Thymus (tissue), 14 donors: ENCODE measurements at places on chromosomes 5 and 9. TPM values are rescaled to one million over a fixed set of nuclear protein-coding genes. Genes with fewer than 3 reads are reported as not detected.

- DNase-seq, result no peak
Observed at GRCh38 chr5:121144764-121145163, 680.7 kb downstream of the PRR16 start.

DNA sequence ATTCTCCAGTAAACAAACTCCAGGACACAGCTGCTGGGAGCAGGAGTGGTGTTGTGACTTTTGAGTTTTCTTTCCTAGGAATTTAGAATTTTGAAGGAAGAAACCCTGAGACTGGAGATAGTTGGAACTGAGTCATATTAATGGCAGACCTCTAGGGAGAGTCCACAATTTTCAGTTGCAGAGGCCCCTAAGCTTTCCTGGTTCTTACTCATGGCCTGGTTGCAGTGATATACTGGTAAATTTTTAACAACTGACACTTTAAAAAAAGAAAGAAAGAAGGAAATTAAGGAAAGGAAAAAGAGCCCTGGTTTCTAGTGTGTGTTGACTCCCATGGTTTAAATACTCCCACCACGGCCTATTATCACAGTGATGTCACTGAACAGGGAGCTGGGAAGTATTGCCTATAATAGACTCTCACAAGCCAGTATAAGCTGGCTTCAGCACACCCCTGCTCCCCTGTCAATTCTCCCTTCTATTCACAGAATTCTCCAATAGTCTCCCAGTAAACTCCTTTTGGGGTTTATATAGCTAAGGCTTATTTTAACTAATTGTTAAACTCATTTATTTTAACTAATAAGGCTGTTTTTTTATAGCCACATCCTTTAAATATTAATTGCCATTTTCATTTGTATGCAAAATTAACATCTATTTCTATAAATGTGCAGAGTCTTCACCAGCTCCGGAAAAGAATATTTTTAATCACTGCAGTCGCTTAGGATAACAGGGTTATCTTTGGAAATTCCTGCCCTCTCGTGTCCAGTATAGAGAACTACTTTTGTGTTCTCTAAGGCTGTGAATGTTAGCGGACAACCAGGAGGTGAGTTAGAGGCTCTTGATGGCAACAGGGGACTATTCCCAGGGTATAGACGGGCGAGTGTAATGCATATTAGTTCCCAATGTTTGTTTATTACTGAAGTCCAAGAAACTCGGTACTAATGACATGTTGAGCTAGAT, 59.7 kb downstream of the GGTA1 start:
- DNase-seq, result no peak

DNA sequence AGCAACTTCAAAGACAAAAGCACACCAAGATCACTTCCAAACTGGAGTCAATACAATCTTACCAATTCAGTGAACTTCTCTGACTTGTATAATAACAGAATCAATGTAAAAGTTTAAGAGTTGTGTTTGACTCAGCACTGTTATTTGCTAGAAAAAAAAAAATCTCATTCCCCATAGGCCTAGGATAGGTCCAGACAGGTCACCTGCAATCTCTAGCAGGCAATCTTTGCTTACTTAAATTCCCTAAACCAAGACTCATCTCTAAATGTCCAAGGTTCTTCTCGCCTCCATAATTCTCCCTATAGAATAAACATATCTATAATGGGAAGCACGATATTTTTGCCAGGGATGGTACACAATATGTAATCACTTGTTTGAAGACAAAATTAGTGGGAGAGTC, 2.5 kb downstream of the FAM169A start:
- DNase-seq, result no peak

GRCh38 chr5:67268231-67269021, 71.8 kb upstream of the CD180 start:
- no peak for DNase-seq

GRCh38 chr5:12177851-12178250, 273.6 kb upstream of the CTNND2 start:
- no peak for DNase-seq

GRCh38 chr9:97543561-97543960, 42.1 kb downstream of the TMOD1 start:
- no peak for DNase-seq

- DNase-seq, result no peak
Observed at GRCh38 chr9:133139246-133140173, 18.5 kb upstream of the RALGDS start.

DNA sequence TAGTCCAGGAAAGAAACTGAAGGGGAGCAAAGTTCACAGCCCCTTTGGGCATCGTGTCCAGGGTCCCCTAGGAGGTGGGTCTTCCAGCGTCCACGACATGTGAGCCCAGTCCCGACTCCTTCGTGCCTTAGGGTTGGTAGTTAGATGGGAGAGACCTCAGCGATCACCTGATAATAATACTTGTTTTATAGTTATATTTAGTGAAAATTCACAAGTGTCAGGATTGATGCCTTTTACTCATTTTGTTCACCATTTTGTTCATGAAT, 20.1 kb downstream of the SPAAR start:
- no peak for DNase-seq

GRCh38 chr9:81898851-81899250, 29.4 kb upstream of the SPATA31D4 start:
- no peak for DNase-seq

GRCh38 chr5:11700391-11700790, 203.9 kb downstream of the CTNND2 start:
- no peak for DNase-seq

DNA sequence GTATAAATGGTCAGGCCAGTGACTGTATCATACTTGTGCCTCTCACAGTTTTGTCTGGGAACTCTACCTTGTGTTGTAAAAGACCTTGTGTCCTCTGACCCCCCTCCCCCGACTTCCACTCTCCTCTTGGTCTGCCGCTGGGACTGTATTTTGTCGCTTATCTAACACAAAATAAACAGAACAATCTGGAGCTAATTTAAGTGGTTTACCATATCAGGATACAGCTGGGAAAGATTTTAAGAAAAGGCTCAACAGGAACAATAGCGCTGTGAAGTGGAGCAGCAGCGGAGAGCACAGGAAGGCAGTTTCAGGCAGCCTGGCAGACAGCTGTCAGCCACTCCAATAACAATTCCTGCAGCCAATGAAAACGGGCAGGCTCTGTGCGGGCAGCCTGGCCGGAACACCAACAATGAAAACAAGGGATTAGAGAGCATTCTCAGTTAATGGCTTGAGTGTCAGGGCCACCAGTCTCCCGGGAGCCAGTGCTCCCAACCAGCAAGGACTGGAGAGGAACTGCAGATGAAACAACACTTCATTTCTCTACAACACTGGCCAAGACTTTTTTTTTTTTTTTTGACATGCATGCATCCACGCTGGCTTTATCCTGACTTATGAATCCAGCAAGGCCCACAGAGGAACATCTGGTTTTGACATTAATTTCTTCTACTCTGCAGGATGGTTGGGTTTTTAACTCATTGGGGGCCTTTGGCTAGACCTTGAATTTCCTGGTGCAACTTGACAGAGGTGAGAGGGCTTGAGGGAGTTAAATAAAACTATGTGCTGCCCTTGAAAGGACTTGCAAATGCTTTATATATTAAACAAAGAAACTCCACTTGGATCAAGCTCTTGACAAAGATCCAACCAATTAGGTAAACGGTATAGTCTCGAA, 76.7 kb downstream of the ARSB start:
- DNase-seq, result no peak

DNA sequence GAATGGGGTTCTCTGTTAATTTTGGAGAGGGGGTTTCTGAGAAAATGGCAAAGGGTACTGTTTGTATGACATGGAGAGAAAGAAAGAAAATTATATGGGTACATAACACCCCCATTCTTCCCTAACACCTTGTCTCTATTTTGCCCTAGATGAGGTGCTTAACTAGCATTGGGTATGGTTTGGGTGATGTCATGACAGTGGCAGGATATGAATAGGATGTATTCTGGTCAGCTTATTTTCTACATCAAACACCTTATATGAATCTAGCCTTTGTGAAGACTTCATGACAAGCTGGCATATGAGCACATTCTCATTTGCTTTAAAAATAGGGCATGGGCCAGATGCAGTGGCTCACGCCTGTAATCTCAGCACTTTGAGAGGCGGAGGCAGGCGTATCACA, 58.6 kb downstream of the LNPEP start:
- DNase-seq, result no peak

Gene ADCY2
- polyA plus RNA-seq, result 1.0 TPM

Gene TEX48
- 0.07 TPM for polyA plus RNA-seq

Gene NTRK2
- 2.7 TPM for polyA plus RNA-seq

Gene CER1
- polyA plus RNA-seq, result 0.07 TPM

Gene SLC23A1
- 5.4 TPM for polyA plus RNA-seq

Gene GRIA1
- polyA plus RNA-seq, result 0.18 TPM

Gene SOHLH1
- 0.05 TPM for polyA plus RNA-seq

Gene AQP3
- polyA plus RNA-seq, result 129 TPM

Gene PCDHGB1
- polyA plus RNA-seq, result 0.11 TPM

Gene FOXD4L3
- polyA plus RNA-seq, result 0.50 TPM

Gene CD14
- polyA plus RNA-seq, result 48.6 TPM
